Activated naive CD8-positive, alpha-beta T cell treated with anti-CD3 and anti-CD28 coated beads, Interleukin-2, amount 50 U/mL, for 16 hours (primary cell): ENCODE measurements at places on chromosomes 5 and 9.

DNA sequence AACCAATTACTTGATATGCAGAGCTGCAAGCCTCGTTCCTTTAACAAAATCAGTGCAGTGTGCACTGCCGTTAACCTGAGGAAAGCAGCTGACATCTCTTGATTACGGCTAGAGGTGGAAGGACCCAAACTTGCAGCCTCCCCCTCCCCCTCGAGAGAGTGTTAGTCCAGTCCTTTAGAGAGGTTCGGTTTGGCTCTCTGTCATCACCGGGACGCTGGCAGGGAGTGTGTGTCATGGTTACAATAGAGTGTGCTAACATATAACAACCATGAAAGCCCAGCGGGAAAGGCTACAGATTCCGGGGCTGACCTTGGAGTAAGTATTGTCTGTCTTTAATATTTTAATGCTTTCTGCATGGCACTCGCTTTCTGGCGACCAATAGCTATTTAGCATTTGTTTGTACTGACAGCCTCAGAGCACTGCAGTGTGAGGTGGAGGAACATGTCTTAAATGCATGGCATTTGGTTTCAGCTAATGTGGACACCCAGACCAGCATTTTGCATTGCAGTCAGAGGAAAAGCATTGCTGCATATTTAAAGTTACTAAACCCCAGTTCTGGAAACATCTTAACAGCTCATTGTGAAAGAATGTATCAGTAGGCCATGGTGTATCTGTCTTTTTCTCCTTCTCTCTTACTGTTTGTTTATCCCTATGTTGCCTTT is 237.5 kb downstream of the CD180 start:
- no peak for DNase-seq

DNA sequence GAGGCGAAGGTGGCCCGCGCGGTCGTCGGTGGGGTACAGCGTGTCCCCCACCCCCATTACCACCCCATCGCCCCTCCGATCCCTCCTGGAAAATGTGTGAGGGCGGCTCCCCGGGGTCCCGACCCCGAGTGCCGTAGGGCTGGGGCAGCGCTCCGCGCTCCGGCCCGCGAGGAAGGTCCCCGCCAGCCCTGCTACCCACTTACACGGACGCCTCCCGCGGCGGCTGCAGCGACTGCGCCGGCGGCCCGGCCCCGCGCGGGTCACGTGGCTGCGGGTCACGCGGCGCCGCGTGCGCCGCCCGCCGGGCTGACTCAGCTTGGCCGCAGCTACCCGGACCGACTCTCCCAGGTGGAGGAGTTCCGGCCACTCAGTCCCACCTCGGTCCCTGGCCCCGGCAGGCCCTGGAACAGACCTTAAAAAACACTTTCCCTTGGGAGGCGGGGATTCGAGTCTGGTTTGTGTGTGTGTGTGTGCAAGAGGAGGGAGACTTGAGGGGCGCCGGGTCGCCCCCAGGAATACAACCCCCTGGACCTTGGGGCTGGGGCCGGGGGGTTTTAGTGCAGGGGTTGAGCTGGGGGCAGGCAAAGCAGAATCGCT is at the start of gene GNPDA1:
Gene GNPDA1 (minus strand): TSS at position 236 of the 597 bp plus-strand sequence. CDS start 992 bp downstream, outside the sequence.
- peak; percentile 27 for DNase-seq

GRCh38 chr5:39019254-39019653 is 54.9 kb downstream of the RICTOR start:
- DNase-seq = no peak

GRCh38 chr9:87375397-87376073 is 122.1 kb upstream of the DAPK1 start:
- no peak for DNase-seq

GRCh38 chr5:62000646-62001045 is 305.4 kb upstream of the KIF2A start:
- DNase-seq = no peak

DNA sequence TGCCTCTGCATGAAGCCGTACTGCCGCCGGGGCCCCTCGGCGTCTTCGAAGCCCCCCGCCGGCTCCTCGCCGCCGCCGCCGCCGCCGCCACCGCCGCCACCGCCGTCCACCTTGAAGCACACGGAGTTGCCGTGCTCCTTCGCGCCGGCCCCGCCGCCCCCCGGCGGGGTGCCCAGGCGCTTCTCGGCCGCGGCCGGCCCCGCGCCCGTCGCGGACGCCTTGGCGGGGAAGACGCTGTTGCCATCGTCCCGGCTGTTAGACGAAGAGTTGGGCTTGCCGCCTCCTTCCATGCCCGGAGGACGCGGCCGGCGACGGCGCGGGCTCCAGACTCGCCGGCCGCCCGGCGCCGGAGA is 400 bp downstream of the HCN1 start:
- no peak for DNase-seq

DNA sequence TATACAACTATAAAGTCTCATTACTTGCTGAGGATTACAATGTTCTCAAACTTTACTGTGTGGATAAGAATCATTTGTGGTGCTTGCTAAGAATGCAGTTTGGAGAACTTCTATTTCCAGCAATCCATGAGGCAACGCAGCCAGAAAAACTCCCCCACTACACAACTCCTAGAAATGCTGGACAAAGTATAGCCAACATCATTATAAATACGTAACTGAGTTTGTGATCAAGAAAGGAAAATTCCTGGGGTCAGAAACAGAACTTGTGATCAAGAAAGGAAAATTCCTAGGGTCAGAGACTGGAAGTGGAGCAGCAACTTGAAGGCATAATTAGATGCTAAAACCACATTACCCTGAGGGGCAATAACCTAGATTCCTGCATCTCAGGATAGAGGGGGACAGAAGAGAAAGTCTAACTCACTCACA is 81.1 kb downstream of the MAT2B start:
- no peak for DNase-seq

GRCh38 chr5:92939428-92939827 is 641.6 kb downstream of the NR2F1-AS1 start:
- no peak for DNase-seq

DNA sequence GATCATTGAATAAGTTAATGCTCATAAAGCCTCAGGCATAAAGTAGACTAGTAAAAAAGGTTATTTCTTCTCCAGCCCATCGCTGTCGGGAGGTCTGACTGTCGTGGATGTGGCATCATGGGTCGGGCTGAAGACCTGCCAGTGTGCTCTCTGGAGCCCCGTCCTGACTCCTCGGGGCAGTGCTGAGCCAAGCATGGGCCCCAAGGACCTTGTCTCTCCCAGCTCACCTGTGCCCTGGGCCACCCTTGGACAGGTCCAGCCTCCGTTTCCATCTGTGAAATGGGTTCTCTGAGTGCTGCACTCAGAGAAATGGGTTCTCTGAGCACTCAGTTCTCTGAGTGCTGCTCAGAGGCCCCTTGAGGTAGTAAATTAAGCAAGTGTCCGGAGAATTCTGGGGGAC is 269.0 kb downstream of the GADD45G start:
- DNase-seq = no peak

GRCh38 chr9:114719290-114719689 is 37.3 kb upstream of the TEX48 start:
- no peak for DNase-seq

DNA sequence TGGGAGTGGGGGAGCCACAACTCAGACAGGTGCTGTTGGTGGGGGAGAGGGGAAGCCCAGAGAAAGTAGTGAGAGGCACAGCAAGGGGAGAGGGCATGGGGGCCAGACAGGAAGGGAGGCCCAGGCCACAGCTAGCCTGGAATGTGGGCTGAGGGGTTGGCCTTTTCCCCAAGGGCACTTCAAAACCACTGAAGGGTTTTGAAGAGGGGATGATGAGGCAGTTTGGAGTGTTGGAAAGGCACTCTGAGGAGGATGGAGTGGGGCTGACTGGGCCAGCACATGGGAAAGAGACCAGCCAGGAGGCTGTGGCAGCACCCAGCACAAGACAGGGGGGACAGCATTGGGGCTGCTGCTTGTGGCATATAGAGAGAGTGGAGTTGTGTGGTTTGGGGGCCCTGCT is 3.8 kb downstream of the PSD2 start:
- no peak for DNase-seq

DNA sequence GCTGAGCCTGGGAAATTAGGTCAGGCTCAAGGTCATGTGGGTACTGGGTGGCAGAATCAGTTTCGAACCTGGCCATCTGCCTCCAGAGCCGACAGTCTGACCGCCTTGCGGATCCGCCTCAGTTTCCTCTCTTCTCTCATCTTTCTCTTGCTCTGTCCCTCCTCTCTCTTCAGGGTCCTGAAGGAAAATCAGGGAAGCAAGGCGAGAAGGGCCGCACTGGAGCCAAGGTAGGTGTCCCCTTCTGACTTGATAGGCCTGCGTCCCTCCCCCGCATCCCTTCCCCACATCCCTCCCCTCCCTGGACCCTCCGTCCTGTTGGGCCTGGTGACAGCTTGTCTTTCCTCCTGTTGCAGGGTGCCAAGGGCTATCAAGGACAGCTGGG is 40.8 kb upstream of the ORM1 start:
- no peak for DNase-seq

DNA sequence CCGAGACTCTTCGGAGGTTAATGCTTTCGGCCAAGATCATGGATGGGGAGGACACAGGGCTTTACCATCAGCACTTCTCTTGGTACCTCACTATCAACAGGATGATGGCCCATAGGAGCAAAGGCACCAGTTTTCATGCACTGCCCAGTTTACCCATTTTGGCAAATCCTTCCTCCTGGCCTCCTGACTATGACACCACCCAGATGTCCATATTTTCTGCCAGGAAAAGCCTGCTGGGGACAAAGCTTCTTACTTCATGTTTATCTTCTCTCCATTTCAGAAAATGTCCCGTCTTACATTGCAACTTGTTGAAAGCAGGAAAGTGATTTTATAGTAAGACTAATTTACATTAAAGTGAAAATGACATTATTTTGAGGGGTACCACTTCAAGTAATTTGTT is 61.4 kb upstream of the GAS1 start:
- DNase-seq = no peak

GRCh38 chr5:102296178-102296817 is at the start of gene SLCO4C1:
Gene SLCO4C1 (minus strand): TSS chr5:102296284. CDS start chr5:102296262, 22 bp downstream.
- no peak for DNase-seq

- no peak for DNase-seq
Observed at GRCh38 chr5:172048539-172049101, 42.2 kb upstream of the FBXW11 start.

GRCh38 chr5:1205255-1206180 is 4.1 kb downstream of the SLC6A19 start:
- no peak for DNase-seq

DNA sequence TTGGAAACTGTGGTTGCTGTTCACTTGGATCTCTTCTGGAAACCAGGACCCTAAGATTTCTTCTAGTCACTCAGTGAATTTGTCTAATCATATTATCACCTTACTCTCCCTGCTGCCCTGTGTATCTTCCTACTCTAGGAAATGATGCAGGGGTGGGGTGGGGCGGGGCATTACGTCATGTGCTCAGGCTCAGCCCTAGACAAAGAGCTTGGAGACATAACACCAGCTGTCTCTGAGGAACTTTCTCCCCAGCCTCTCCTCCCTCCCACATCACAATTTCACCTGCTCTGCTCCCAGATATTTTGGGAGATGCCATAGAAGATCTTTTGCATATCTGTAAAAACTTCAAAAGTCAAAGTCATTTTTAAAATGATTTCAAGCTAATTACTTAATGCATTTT is 470.4 kb downstream of the ZSWIM6 start:
- no peak for DNase-seq

- DNase-seq = no peak
Observed at GRCh38 chr5:102889033-102889432, 133.9 kb downstream of the PAM start.

DNA sequence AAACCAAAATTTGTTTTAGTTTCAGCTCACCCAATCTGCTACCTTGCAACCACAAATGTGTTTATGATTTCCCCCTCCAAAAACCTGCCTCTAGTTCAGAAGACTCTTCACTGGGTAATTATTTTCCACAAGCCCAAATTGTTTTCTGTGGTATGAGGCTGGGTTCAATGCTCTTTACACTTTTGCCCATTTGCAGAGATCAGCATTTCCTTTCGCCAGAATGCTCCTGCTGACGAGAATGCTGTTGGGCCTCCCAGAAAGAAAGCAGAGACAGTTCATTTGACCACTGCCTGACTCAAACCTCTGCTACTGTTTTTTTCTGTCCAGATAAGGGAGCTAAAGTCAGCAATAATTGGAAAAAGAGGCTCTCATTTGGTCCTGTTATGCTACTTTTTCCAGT is 427.3 kb downstream of the PDE4D start:
- no peak for DNase-seq

DNA sequence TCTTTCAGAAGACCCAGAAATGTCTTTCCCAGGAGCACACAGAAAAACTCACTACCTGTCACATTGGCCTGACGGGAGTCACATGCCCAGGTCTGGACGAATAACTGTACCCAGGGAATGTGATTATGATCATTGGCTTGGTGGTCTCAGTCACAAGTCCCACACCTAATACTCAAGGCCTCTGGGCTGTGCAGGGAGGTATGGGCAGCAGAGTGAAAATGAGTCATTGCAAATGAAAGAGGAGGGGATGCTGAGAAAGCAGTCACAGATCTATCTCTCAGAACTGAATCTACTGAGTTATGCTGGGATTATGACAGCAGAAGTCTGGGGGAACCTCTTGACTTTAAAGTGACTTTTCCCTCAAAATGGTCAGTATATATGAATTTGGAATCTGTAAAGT is 36.9 kb downstream of the SGCD start:
- no peak for DNase-seq

DNA sequence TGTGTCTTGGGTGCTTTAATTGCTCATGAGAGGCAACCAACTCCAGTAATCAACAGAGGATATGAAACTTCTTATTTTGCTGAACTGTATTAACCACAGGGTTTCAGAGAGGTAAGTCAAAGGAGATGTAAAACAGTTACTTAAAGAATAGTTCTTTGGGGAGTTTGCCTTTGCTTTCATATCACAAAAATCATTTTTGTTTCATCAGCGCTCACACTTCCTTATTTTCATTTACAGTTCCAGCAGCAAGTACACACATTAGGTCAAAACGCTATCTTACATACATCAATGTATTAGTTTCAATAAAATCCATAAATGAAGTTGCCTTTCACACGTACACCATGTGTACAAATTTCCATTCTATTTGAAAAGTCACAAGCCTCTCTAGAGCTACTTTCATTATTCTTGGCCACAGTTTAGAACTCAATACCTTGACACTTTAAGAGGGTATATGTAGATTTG is 50.1 kb downstream of the ST8SIA4 start:
- no peak for DNase-seq

DNA sequence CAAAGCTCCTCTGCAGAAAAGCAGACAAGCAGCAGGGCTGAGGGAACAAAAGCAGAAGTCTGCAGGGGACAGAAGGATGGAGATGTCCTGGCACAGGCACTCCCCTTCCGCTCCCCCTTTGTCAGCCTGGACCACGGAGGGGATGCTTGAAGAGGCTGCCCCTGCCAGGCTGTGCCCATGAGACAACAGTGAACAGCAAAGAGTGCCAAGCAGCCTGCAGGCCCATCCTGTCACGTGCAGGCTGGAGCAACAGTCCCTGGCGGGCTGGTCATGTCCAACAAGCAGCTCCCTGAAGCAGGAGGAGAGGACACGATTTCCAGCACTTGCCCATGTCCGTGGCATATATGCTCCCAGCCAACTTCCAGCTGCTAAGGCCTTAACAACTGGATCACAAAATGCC is 132.3 kb downstream of the IRX2 start:
- DNase-seq = no peak

- DNase-seq = no peak
Observed at GRCh38 chr9:126853667-126854066, 6.8 kb upstream of the ZBTB34 start.
